NCI-H345 (cell line): ENCODE measurements at places on chromosomes 4 and X.
A peak's percentile ranks its signal among the peaks of the same experiment; 100 is the strongest.

GRCh38 chr4:13162886-13163285 lies 321.3 kb downstream of the RAB28 start:
- peak; percentile 6 for DNase-seq

GRCh38 chr4:105835177-105835576 lies 60.1 kb upstream of the NPNT start:
- no peak for DNase-seq

GRCh38 chr4:63583007-63583406 lies 826.2 kb downstream of the TECRL start:
- DNase-seq = no peak

DNA sequence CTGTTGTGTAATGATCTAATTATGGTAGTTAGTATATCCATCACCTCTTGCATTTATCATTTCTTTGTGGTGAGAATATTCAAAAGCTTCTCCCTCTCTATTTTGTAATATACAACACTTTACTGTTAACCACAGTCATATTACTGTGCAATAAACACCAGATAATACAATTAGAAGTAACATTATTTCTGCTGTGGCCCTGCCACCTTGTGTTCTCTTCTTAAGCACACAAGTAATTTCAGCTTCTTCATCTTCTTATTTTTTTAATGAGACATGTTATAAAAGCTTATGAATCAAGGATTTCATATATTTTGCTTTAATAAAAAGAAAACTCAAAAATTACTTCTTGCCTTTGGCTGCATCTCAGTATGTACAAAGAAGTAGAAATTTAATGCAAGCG lies 675.2 kb upstream of the INTU start:
- DNase-seq = no peak

DNA sequence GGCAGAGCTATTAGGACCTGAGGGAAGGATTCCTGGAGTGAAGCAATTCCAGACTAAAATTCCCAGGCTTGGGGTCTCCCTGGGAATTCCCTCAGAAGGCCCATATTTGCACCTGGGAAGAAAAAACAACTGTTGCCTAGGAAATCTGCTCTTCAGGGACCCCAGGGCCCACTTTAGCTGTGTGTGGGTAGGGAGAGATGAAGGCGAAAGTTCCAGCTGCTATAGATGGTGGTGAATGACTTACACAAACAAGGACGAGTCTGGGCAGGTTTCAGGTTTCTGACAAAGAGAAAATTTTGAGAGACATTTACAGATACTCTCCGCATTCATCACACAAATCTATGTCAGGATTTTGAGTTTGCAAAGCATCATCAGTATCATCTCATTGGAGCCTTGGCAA lies 126.1 kb downstream of the GPC3 start:
- peak; percentile 61 for DNase-seq

- DNase-seq = no peak
Observed at GRCh38 chr4:182823576-182823975, 93.6 kb downstream of the DCTD start.

DNA sequence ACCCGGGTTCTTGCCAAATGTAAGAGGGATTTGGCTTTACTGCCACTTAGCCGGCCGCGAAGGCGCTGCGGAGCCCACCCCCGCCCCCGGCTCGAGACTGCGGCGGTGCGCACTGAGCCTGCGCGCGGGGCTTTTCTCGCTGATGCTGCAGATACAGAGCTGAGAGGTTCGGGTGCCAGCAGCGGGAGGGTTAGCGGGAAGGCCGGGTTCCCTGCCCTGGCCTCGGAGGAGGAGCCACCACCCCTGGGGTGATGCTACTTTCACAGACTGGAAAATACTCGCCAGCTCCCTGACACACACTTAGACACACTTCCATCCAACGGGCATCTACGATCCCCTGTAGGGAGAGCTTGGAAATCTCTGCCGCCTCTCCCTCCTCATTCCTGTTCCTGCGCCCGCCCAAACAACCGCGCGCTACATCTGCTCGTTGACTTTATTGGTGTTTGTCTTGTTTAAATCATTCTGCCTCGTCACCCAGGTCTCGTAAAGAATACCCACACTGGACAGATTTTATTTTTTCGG lies 2.1 kb upstream of the PCDH7 start:
- peak; percentile 75 for DNase-seq

DNA sequence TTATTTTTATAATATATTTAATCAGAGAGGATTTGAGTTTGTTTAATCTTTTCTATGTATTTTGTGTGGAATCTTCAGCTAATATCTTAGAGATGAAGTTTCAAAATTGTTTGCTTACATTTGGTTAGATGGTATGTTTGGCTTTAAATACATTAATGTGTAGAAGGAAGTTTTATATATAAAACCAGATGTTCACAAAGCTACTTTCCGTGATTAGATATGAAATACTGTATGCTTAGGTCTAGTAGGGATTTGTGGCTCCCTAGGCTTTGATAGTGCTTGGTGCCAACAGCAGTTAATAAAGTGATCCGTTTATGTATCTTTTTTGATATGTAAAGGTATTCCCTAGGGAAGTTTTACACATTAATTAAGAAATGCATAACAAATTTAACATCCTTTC lies 223.0 kb downstream of the ARHGAP10 start:
- DNase-seq = no peak

DNA sequence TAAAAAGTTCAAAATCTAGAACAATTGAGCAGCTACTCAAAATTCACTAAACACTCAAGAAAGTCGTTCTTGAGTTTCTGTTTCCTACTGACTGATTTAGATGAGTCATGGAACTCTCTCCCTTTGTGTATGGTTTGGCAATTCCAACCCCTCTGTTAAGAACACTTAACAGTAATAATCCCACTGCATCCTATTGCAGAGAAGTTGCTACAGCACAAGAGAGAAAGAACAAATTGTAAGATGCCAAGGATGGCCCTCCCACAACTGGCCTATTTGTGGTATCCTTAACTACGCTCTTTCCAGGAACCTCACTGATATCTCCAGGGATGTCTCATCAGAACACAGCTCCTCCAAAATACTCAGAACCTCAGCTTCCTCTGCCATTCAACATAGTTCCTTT lies 701.8 kb upstream of the TENM3 start:
- no peak for DNase-seq

DNA sequence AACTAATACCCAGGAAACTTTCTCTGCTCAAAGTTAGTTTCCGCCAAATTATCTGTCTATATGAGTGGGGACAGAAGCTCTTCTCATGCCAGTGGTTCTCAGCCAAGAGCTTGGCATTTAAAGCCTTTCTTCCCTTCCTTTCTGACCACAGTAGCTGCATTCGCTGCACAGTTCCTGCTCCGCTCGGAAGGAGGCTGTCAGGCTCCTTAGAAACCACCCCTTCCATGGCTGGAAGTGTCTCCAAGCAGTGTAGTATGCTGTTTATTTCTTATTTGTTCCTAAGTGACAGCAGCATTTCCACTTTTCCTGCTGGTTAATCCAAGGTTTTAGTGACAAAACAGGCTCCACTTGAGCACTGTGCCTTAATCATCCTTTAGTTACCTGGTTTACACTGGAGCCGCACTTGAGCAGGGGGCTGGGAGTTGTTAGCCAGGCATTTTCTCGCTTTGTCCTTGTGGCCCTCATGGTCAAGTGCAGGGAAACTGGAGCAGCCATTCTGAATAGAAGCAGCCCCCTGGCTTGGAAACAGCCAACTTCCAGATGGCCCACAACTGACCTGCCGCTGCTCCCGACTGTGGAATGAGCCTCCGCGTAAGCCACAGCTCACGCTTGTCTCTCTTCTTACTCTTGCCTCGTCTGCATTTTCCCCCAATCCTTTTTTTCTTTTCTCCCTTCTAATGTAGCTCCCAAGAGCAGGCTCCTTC lies 739.4 kb upstream of the TENM3 start:
- no peak for DNase-seq

DNA sequence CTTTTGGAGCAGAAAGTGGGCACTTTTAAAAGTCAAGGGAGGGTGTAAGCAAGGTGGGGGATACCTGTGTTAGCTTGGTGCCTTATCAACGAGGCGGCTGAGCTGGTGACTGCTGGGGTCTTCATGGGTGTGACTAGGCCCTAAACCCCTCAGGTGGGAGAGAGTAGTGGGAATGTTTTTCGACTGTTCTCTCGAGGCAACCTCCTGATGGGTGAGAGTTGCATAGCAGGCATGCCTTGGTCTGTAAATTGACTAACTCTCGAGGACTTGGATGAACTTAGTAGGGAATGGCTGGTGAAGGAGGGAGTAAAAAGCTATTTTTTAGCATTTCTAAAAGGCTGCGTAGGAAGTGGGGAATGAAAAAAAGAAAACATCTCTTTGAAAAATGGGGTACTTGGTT lies 80.0 kb downstream of the ARHGAP10 start:
- DNase-seq = no peak

GRCh38 chrX:97399400-97399799 lies 515.7 kb downstream of the RPA4 start:
- no peak for DNase-seq

DNA sequence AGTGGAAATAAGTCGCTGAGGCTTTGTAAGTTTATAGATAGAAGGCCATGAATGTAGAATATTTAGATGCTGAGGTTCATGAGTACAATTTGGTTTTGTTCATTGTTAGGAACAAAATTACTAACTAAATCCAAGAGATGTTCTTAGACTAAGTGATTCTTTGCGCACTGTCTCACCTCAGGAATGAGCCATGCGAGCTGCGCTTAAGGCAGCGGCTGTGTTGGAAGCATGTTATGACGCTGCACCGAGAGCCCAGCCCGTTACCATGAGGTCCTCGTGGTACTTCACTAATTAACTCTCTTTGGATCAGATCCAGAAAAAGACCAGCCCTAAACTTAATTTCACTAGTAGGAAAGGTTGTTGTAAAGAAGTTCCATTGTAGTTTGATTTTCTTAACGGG lies 166.2 kb downstream of the RAPGEF2 start:
- DNase-seq = no peak

GRCh38 chr4:40874331-40874730 lies 124.6 kb downstream of the NSUN7 start:
- no peak for DNase-seq

DNA sequence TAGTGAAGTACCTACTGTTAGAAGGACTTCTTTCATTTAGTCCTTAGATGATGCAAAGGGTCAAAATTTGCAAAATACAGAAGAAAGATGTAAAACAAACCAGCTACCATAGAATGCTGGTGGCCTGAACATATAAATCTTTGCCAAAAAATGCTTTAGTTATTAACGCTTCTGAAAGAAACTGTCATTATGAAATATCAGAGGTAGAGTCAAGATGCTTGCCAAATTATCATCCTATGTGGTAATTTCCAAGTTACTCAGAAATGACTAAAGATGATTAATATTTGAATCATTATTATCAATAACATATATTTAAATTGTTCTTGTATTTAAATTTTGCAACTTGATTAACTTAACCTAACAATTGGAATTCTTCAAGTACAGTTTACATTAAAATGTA lies 588.4 kb upstream of the FAM241A start:
- DNase-seq = no peak

DNA sequence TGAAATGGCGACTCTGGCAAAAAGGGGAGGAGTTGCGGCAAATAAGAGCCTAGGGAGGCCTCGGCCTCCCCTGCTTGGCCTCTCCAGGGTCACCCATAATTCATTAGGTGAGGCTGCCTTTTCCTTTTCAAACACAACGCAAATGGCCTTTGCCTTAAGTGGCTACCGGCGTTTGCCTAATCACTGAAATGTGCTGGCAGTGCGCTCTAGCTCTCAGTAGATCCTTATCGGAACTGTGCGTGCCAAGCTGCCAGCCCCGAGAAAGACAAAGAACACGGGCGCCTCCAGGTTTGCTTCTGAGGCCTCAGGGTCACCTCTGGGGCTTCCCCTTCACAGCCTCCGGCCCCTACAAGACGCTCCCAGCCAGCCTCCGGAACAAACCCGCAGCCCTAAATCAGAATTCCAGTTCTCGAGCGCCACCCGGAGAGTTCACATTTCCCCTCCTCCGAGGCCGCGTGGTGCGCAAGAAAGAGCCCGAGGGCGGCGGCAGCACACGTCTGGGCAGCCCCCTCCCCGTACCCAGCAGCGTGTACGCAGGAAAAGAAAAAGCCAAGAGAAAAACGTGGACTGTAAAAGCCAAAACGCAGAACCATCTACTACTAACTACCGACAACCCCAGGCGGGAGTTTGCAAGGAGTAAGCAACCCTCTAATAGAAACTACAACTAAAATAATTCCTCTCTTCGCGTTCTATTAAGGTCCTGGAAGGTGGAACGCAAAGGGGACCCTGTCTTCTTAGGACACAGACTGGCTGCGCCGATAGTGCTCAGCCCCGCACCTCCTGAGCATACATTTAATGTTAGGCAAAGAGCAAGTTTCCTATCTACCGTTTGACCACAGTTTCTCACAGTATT lies 76.5 kb upstream of the BCOR start:
- DNase-seq = no peak

GRCh38 chr4:16775411-16776154 lies 122.9 kb downstream of the LDB2 start:
- DNase-seq = no peak

GRCh38 chr4:67082746-67083145 lies 462.6 kb downstream of the CENPC start:
- DNase-seq = no peak

DNA sequence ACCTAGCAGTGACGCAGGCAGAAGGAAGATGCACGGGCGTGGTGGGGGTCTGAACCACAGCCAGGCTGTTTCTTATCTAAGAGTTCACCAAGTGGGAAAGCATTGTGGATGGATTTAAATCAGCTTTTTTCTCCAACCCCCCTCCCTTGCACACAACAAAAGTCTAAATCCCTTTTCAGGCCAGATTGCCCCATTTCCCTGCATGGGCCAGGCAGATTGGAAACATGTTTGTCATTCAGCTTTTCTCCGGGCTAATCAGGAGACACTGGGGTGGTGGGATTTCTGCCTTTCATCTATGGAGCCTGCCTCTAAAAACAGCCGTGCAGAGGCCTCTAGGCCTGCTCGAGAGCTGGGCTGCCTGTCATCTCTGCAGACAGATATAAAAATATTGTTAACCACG lies 166.3 kb upstream of the LEF1 start:
- no peak for DNase-seq

- DNase-seq = no peak
Observed at GRCh38 chr4:112318239-112319142, 21.3 kb downstream of the ALPK1 start.

DNA sequence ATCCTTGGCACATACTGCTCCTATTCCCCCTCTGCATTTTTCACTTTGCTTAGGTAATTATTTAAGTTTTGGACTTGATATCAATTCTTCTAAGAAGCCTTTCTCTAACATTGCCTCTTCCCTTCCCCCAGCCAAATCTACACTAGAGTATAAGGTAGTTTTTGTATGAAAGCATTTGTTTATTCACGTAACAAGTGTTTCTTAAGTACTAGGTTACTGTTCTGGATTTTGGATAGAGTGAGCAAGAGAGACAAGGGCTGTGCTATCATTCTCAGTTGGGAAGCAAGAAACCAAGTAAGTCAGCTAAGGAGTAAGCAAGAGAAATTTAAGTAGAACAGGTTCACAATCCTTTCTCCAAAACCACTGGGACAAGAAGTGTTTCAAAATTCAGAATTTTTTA lies 55.9 kb upstream of the HHIP start:
- DNase-seq = no peak

GRCh38 chr4:38092701-38093100 lies 132.5 kb downstream of the PTTG2 start:
- DNase-seq = no peak
